ENCODE measurements at places on chromosomes 16 and 17.

- no peak for DNase-seq
Measured at GRCh38 chr17:77995146-77995852, 36.8 kb downstream of the TNRC6C start.

- no peak for DNase-seq
Measured at GRCh38 chr17:15782866-15783265, 50.8 kb downstream of the TBC1D26 start.

DNA sequence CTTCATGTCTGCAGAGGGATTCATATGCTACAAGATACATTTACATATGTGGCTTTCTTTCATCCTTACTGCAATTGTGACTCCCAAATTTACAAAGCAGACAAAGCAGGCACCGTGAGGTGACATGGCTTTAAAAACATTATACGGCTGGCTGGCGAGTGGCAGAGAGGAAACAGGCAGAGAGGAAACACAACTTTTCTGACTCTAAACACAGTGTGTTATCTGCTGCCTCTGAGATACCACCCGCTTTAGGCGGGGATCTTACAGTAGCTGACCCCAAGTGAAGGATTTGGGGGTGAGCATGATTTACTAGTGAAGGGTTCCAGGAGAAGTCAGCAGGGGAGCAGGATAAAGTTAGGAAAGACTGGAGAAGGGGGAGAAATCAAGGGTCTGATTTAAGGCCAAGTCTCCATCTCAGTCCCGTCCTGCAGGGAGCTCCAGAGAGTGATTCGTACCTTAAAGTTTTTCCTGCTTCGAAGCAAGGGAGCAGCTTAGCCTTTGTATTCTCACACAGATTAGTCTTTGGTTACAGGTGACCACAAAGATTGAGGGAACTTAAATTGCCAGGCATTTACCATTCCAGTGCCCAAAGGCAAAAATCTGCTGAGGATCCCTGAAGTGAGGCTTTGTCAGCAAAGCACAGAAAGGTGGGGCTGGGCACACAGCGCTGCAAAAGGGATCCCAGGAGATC is 355.0 kb downstream of the GRIN2A start:
- DNase-seq, result no peak

GRCh38 chr16:9033125-9033830 is 58.2 kb upstream of the HAPSTR1 start:
- no peak for DNase-seq

- DNase-seq, result no peak
Measured at GRCh38 chr16:2092866-2093265, 42.8 kb downstream of the PKD1 start.

DNA sequence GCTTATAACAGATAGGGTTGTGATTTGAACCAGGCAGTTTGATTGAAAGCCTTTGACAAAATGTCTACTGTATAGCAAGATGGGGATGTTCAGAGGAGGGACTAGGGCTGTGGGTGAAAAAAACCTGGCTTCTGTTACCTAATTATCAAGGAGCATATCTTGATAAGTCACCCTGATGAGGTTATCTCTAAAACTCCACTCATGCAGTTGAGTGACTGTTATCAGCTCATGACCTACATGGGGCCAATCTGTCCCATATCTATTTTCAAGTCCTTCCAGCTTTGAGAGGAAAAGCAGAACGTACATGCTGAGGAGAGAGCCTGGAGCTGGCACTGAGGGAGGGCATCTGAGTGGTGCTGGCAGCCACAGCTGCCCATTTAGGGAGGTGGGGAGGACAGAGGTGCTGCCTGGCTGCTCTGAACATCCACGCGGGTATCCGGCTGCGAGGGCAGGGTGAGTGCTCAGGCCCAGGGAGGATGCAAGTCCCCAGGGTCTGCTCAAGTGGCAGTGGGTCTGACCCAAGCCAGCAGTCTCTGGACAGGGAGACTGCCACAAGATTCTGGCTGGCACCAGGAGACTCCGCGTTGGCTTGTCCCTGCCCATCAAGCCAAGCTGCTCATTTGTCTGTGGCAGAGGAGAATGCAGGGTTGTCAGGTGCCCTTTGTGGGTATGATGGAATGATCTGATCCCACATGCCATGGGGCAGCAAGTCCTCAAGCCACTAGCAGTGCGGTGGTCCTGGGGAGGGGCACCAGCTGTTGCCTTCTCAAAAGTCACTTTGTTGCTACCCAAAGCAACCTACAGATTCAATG is 29.2 kb downstream of the ATPAF2 start:
- DNase-seq, result no peak

- no peak for DNase-seq
Measured at GRCh38 chr16:68194251-68194650, 41.7 kb downstream of the ESRP2 start.

DNA sequence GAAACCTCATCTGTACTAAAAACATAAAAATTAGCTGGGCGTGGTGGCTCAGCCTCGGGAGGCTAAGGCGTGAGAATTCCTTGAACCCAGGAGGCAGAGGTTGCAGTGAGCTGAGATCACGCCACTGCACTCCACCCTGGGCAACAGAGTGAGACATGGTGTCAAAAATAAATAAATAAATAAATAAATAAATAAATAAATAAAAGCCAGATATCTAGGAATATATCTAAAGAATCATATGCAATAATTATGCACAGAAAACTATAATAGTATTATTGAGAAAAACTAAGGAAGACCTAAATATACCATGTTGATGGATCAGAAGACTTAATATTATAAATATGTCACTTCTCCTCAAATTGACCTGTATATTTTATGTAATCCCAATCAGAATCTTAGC is 37.0 kb downstream of the TMC7 start:
- no peak for DNase-seq

- DNase-seq, result peak; percentile 64
Measured at GRCh38 chr17:29640413-29640812, 17.7 kb upstream of the CORO6 start.

- no peak for DNase-seq
Measured at GRCh38 chr16:84453061-84453752, 51.3 kb downstream of the MEAK7 start.

GRCh38 chr17:12963505-12963904 is 54.3 kb downstream of the ELAC2 start:
- no peak for DNase-seq

DNA sequence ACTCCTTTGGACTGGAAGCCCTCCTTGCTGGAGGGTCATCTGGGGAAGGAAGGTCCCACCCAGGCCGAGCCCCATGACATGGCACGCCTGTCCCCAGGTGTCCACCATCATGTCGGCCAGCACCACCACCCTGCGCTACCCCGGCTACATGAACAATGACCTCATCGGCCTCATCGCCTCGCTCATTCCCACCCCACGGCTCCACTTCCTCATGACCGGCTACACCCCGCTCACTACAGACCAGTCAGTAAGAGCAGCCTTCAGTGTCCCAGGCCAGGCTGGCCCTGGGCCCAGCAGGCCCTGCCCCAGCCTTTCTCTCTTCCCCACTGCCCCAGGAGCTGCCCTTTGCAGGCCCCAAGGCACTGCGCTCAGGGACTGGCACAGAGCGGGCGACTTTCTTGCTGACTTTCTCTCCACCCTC is 6.5 kb downstream of the TUBG2 start:
- DNase-seq, result no peak

DNA sequence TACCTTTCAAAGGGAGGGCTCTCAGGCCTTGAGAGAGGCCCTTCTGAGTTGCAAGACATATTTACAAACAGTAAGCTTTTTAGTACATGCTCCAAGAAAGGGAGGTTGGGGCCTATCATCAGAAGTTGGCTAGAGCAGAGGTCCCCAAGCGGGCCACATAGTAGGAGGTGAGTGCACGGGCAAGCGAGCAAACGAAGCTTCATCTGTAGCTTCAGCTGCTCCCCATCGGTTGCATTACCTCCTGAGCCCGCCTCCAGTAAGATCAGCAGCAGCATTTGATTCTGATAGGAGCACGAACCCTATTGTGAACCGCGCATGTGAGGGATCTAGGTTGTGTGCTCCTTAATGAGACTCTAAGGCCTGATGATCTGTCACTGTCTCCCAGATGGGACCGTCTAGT is 26.2 kb downstream of the PRDM7 start:
- no peak for DNase-seq

- DNase-seq, result no peak
Measured at GRCh38 chr16:70476272-70477020, 22.1 kb downstream of the FCSK start.

DNA sequence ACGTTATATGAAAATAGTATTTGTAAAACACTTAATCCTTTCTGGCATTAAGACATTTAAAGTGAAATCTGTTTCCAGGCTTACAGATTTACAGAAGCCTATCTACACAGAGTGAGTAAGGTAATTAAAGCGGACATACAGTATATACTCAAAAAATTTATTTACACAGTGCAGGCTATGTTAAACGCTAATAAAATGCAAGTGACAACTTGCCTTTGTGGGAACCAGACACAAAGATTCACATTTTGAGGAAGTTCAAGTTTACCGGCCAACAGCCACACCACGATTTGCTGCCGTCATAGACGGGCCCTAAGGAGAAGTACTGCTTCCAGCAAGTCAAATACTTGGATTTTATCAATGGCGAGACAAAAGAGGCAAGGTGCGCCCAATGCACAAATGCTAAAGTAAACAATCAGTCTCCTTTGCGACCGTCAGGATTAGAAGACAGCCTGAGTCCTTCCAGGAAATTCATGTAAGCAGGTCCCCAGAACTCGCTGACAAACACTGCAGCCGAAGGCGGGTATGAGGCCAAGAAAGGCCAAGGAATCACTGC is 801 bp downstream of the VPS35 start:
- no peak for DNase-seq

DNA sequence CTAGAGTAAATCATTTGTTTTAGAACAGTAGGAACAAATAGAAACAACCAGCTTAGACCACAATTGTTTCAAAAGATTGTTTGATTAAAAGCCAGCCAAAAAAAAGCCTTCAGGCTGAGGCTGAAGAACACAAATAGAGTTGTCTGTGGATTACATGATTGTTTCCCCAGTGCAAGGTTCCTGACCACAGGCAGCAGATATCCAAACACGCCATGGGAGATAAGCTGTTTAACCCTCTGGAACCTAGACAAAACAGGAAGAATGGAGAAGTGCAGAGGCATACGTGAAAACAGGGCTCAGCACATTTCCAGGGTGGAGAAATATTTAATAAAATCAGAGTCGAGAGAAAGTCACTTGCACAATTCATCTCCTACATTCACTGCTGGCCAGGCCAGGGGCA is 21.0 kb downstream of the ATPAF2 start:
- no peak for DNase-seq

DNA sequence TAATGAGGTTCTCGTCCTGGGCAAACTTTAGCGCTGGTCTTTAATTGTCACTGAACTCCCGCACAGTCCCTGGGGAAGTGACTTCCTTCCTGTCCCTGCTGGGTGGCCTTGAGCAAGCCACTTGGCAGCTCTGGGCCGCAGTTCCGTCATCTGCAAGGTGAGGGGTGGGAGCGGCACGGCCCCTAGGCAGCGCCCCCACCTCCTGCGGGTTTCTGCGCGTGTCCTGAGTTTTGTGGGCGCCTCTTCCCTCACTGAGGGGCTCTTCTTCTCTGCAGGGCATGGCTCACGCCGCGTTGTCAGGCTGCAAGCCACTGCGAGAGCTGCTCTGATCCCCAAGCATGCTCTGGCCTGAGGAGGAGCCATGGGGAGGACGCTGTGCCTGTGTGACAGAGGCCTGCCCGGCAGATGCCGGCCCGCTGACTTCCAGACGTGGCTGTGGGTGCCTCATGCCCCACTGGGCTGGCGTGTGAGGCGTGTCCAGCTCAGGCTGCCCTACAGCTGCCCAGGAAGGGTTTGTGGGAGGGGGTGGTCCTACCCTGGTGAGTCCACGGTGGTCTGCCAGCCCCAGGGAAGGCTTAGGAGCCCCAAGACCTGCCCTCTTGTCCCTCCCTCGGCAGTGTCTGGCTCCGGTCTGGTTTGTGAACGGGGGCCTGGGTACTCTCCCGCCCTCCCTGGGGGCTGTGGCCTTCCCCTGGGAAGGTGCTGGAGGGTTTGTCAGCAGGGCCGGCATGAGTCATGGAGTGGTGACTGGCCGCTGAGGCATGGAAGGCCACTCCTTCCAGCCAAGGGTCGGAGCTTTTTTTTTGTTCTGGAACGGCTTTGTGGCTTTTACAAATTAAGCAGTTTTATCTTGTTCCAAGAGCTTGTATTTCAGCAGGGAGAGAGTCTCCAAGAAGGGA is 182.0 kb downstream of the SEC14L1 start:
- DNase-seq, result peak; percentile 94

DNA sequence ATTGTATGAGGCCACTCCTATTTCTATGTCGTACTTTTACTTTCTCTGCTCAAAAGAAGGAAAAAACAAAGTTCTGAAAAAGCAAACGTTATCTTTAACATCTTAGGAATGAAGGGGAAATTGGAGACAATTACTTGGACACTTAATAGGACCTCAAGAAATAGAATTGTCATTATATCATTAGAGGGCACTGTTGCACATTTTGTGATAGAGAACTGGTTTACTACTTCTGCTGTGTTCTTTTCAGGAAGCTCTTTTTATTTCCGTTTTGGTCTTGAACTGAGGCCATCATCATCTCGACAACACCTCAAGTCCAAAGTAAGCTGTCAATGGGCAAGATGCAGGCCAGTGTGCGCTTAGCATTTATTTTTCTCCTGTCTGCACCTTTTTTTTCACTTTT is 14.6 kb downstream of the COG4 start:
- no peak for DNase-seq

DNA sequence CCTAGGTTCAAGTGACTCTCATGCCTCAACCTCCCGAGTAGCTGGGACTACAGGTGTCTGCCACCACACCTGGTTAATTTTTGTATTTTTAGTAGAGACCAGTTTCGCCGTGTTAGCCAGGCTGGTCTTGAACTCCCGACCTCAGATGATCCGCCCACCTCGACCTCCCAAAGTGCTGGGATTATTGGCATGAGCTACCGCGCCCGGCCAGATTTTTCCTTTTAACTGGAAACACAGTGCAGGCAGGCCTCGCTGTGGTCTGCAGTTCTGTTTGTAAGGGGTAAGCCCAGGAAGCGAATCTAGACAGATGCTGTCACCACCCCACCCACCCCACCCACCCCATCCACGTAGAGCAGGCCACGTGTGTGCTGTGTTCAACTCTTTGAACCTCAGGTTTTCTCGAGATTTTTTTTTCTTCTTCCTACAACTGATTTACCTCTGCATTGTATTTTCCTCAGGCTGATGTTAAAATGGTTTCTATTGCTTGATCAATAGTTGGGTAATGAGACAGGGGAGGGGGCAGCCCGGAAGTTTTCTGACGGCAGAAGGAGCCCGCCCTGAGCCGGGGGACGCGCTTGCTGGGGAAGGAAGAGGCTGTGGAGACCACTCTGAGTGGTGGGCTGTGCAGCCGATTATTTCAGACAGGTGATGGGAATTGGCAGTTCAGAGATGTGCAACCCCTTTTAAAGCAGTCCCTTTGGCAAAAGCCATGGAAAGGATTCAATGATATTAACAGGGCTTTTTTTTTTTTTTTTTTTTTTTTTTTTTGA is 72.9 kb downstream of the DNAH17 start:
- DNase-seq, result no peak

DNA sequence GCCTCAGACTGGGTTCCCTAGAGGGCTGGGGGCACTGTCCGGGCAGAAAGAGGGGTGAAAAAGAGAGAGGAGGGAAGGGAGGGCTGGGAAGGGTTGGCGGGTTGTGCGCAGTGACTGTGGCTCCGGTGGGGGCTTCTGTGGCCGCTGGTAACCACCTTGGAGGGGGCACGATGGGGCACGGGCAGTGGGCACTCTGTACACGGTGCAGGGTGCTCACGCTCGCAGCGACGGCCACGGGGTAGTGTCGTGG is 588 bp downstream of the PLLP start:
- no peak for DNase-seq

- DNase-seq, result no peak
Measured at GRCh38 chr17:46009681-46010596, 10.9 kb downstream of the STH start.

- no peak for DNase-seq
Measured at GRCh38 chr17:44677136-44677535, 12.4 kb downstream of the CCDC43 start.

GRCh38 chr17:27360507-27360906 is 66.6 kb downstream of the WSB1 start:
- DNase-seq, result no peak

- DNase-seq, result no peak
Measured at GRCh38 chr16:9050102-9050830, 41.2 kb upstream of the HAPSTR1 start.

Measured in smooth muscle cell of the brain vasculature (primary cell).